Stimulated activated CD8-positive, alpha-beta memory T cell treated with anti-CD3 and anti-CD28 coated beads, Interleukin-12 subunit alpha, Interleukin-12 subunit beta, amount 100 ng/mL, for 4 hours (primary cell): ENCODE measurements at places on chromosomes 12 and 14.

DNA sequence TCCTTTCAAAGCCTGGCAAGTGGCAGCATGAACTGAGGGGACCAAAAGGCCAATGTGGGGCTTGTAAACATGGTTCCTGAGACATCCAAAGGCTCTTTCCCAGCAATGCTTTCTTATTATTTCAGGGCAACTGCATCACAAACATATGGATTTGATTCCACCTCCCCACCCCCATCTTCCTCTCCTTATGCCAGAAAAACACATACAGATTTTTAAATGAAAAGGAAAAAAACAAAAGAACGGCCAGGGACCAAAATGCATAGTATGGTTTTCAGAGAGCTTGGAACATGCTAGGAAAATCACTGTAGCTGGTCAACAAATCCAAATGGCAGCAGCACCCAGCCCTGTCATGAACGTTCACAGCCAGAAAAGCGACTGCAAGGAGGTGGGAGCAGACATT is 167.6 kb downstream of the ANO2 start:
- no peak for DNase-seq

DNA sequence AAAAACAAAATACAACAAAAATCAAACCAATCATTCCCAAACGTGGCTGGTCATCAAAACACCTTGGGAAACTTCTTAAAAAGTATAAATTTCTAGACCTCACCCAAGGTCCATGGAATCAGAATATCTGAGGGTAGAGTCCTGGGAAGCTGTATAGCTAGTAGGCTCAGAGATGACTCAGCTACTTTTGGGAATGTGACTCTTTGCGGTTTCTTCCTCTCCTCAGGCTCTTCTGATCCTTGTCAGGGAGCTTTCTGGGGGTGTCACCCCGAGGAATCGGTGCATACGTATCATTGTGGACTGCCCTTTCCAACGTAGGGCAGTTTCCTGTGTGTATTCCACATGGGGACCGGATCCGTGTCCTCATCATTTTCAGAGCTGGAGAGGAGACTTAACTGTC is 14.8 kb downstream of the JDP2 start:
- no peak for DNase-seq

- DNase-seq: no peak
These were observed 54.4 kb downstream of the SLC38A4 start for GRCh38 chr12:46771268-46771827.

- DNase-seq: no peak
These were observed 90.4 kb upstream of the CCDC91 start for GRCh38 chr12:28099871-28100270.

DNA sequence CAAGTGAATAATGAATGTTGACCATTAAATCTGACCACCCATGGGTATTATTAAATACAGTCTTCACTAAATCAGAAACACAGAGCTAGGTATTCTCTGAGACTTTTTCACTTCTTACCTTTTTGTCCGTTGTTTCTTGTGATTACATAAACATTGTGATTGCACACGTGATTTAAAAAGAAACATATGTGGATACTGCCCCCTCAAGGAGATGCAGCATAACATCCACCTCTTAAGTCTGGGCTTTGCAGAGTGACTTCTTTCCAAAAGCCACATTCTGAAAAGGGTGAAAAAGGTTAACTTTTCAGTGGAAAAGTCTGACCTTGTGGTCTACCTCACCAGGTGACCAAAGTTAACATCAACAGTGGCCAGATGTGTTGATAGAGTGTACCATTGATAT is 185.5 kb upstream of the FAR2 start:
- no peak for DNase-seq

- DNase-seq: no peak
These were observed 196.4 kb downstream of the RASSF9 start for GRCh38 chr12:85639834-85640233.

DNA sequence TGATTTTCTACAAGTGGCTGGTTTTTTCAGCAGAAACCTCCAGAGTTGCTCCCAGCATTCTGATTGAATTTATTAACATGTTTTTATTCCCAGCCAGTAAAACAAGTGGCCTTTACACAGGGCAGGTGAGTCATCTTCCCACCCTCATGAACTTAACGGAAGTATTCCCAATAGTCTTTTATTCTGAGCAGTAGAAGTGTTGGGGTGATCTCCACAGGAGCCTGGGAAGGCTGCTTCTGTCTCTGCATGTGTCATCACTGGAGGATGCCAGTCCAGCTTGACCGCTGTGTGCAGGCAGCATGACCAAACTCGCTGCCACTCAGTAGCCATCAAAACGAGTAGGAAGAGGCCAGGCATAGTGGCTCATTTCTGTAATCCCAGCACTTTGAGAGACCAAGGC is 13.4 kb upstream of the DNAH10 start:
- DNase-seq: no peak

- DNase-seq: no peak
These were observed 2.5 kb downstream of the SLIRP start for GRCh38 chr14:77710364-77710763.

DNA sequence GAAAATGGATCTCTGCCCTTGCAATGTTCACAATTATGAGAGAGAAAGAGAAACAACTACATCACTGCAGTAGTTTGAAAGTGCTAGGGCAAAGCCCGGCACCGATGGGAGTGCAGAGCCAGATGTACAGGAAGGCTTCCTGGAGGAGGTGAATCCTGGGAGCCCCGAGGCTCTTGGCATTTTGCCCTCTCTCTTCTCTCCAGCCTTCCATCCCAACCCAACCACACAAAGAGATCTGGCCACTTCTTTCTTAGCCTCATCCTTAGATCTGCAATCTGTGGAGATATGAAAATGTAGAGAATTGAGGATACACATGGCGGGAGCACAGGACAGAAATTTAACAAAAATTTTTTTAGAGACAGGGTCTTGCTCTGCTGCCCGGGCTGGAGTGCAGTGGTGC is 3.3 kb upstream of the PAPLN start:
- DNase-seq: no peak

- no peak for DNase-seq
These were observed 27.8 kb downstream of the NOPCHAP1 start for GRCh38 chr12:105013892-105014291.

- DNase-seq: no peak
These were observed 27.6 kb downstream of the EVL start for GRCh38 chr14:100092832-100093231.

GRCh38 chr14:90300611-90301047 is 31.1 kb downstream of the NRDE2 start:
- DNase-seq: no peak

GRCh38 chr12:42332301-42333285 is 6.6 kb downstream of the PPHLN1 start:
- DNase-seq: no peak

GRCh38 chr12:90124914-90125313 is 416.3 kb upstream of the ATP2B1 start:
- no peak for DNase-seq

GRCh38 chr14:101865288-101865687 is 99.1 kb upstream of the DYNC1H1 start:
- DNase-seq: no peak

GRCh38 chr14:97970222-97970621 is 1173.0 kb downstream of the VRK1 start:
- no peak for DNase-seq

DNA sequence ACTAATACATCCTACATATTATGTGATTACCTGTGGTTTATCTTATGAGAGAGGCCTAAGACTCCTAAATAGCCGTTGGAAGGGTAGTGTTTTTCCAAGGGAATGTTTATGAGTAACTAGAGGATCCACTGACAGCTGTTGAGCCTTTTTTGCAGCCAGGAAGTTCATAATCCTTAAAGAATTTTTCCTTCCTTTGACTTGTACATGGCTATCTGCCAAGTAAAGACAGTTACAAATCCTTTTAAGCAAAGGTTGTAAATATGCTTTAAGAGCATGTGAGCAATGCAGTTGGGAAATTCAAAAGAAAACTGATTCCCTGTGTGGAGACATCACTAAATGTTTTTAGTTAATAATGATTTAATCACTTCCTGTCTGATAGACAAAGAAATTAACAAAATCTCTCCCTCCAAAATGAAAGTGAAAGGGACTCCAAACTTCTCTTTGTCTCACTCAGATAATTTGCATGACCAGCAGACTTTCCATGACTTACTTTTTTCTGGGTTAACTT is 333.8 kb downstream of the PDZRN4 start:
- no peak for DNase-seq

- DNase-seq: no peak
These were observed 31.7 kb downstream of the GRIP1 start for GRCh38 chr12:66647034-66647691.

DNA sequence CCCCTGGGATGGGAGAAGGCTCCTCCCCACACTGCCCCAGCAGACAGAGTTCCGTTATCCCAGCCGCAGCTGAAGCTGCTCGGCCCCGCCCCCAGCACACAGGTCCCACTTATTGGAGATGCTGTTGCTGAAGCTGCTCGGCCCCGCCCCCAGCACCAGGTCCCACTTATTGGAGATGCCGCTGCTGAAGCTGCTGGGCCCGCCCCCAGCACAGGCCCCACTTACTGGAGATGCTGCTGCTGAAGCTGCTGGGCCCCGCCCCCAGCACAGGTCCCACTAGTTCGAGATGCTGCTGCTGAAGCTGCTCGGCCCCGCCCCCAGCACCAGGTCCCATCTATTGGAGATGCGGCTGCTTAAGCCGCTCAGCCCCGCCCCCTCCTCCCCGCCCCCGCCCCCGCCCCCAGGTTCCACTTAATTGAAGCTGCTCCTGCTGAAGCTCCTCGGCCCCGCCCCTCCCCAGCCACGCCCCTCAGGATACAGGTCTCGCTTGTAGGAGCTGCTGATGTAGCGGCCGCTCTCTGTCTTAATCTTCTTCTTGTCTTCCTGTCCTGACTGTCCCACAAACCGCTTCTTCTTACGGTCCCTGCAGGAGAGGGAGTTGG is 12.0 kb downstream of the CFAP73 start:
- no peak for DNase-seq

DNA sequence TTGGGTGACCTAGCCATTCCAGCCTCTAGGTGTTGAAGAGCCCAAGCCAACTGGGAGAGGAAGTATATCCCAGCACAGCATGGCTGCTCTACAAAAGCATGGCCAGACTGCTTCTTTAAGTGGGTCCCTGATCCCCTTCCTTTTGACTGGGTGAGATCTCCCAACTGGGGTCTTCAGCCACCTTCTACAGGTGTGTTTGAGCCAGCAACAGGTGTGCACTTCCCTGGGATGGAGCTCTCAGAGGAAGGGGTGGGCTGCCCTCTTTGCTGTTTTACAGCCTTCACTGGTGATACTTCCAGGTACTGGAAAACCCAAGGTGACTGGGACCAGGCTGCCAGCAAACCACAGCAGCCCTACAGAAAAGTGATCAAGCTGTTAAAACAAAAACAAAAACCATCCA is 14.2 kb upstream of the GNS start:
- no peak for DNase-seq

DNA sequence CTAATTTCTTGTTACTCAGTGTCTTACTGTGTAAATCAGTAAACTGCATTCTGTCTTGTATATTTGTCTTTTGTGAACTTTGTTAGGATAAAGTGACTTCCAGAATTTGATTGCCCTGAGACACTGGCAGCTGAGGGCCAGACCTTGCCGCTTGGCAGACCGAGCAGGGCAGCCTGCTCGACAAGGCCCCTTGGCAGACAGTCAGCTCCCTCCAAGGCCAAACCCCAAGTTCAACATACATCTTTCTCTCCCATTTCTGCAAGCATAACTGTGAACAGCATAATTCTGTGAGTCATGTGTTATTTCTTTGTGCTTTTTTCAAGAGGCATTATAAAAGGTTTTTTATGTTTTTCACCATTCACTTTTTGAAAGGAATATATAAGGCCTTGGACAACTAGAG is 39.2 kb upstream of the BMAL2 start:
- no peak for DNase-seq

GRCh38 chr12:48043771-48044170 is 39.5 kb upstream of the COL2A1 start:
- DNase-seq: no peak

GRCh38 chr14:79781882-79782281 is 429.4 kb downstream of the DIO2 start:
- DNase-seq: no peak
